ENCODE measurements at places on chromosomes 1 and 21.

- no peak for DNase-seq
Observed at GRCh38 chr21:16913010-16913409, 599.8 kb upstream of the CXADR start.

- no peak for DNase-seq
Observed at GRCh38 chr1:80926531-80926930, 874.2 kb upstream of the ADGRL2 start.

- no peak for DNase-seq
Observed at GRCh38 chr1:13586001-13586400, 2.4 kb downstream of the PDPN start.

GRCh38 chr1:114505148-114505561 lies 5.8 kb downstream of the TRIM33 start:
- DNase-seq: no peak

DNA sequence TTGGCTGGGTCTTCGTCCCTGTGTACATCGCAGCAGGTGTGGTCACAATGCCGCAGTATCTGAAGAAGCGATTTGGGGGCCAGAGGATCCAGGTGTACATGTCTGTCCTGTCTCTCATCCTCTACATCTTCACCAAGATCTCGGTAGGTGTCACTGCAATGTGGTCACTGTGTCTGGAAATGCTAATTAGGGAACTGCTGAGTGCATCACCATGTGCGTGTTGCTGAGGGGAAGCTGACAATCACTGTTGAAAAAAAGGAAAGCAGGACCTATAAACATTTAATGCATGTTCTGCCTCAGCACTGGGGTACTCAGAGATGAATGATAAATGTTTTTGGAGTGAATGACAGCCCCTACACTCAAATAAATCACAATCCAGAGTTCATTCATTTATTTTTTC lies 6.8 kb downstream of the SLC5A9 start:
- DNase-seq: no peak

- no peak for DNase-seq
Observed at GRCh38 chr1:91572044-91572443, 71.4 kb downstream of the CDC7 start.

DNA sequence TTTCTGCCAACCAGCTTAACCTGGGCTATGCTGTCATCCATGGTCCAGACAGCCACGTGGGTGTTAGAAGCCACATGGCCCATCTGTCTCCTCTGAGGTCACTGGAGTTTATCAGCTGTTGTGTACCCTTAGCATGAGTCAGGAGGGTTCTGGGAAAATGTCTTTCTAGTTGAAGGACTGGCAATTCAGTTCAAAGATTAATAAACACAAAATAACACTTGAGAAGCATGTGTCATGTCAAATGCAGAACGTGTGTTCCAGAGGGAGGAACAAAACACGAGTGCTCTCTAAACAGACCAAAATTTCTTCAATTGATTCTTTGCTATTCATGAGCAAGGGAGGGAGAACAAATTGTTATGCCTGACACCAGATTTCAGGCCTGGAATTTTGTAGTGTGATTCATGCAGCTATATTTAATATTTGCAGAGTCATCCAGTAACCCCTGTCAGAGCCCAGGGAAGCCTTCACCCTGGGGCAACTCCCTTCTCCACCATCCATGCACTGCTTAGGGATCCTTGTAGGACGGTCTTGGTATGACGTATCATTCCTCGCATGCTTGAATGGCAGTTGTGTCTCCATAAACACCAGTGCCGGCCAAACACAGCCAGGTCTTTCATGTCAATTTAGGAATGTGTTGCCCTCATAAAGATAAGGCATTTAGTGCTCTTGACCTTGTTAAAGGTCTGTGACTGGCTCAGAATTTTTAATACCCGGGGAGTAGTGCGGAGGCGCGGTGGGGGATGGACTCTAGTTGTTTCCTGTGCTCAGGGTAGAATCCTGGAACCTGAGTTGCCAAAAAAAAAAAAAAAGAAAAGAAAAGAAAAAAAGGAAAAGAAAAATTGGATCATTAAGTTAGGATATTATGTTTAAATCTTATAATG lies 27.7 kb upstream of the DYRK1A start:
- DNase-seq: no peak

DNA sequence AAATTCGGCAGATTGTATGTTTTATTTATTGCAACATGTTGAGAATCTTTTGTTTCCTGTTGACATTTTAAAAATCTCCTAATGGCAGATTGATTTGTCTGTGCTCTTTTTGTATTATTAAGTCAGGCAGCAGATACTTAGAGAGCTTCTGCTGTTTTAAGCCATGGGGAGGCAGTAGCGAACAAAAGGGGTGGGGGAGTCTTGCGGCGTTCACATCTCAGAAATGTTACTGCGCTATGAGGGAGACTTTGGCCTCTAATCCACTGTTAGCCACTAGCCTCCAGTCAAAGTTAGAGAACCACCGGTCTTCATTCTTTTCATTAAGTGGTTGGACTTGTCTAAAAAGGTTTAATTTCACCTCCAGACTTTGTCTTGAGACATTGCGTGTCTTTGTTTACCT lies 93.6 kb downstream of the DYRK1A start:
- no peak for DNase-seq

- DNase-seq: no peak
Observed at GRCh38 chr1:110153407-110153950, 3.2 kb downstream of the SLC6A17 start.

DNA sequence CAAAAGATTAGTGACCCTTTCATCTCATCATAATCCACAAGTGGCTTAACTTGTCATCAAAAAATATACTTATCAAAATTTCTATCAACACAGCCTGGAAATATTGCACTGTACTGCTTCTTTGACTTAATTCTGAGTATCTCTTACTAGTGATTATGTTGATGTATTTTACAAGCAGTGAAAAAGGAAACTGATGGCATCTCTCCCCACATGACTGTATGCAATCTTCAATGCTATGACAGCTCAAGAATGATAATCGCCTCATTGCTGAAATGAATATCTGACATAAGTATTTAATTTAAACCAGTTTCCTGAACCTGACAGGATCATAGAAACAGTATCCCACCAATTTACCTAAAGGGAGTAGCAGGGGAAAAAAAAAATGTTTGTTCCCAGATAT lies 79.5 kb downstream of the DPYD start:
- no peak for DNase-seq

DNA sequence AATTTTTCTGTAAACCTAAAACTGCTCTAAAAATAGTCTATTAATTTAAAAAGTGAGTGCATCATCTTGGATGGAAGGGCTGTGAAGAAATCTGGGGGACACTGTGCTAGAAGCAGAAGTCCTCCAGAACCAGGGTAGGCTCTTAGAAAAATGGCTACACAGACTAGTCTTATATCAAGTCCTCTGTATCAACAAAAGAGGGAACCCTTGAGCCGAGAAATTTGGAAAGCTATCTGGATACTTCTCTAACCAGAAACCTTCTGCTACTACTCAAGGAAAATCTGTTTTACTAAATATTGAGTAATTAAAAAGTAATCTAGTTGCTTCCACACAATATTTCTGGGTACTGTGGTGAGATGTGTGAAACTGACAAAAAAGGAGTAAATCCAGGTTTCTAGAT lies 92.1 kb downstream of the WDR3 start:
- no peak for DNase-seq

GRCh38 chr1:27868556-27868931 lies 3.8 kb upstream of the THEMIS2 start:
- DNase-seq: no peak

DNA sequence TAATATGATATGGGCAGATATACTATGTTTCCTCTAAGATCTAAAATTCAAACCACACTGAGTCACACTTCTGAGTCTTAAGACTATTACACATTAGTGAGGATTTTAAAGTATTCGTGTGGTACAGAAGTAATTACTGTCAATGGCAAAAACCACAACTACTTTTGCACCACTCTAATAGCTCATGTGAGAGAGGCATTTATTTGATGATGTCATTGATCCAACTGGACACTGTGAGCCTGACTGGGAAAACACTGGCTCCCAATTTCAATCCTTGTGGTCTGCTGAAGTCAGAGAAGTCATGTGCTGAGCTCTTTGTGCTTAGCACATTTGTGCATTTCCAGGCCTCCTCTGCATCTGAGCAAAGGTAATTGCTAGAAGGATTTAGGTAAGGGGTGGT lies 377.8 kb downstream of the USH2A start:
- DNase-seq: no peak

DNA sequence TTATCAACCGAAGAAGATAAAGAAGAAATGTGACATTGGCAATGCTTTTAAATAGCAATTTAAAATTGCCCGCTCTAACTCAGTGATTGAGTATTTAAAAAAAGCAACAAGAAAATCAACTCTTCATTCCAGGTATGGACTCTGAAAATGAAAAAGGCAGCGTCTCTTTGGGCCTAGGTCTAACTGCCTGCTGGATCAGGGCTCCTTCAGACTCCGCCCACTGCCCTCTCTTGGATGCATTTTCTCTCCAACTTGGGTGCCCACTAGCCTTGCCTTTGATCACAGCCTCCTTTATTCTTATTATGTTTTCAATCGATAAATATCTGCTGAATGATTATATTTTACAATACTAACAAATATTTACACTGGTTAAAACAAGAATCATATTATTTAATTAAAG lies 268.9 kb downstream of the MRPL39 start:
- DNase-seq: no peak

DNA sequence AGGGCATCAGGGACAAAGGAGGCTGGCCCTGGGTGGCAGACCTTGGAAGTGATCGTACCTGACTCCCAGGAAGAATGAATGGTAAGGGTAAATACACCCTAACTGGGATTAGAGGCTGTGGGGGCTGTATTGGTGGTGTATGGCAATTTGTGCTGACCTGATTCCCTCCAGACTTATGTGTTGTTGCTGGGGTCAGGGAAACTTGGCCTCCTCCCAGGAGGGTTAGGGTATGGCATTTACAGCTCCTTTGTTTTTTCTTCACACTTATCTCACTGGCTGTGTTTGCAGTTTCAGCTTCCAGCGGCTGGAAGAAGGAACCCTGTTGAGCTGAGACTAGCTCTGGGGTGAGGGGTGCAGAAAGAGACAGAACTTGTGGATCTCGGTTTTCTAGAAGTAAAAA lies 8.2 kb downstream of the VANGL1 start:
- DNase-seq: no peak

GRCh38 chr1:201405484-201405831 lies 6.3 kb upstream of the LAD1 start:
- no peak for DNase-seq

- DNase-seq: no peak
Observed at GRCh38 chr1:34794790-34795180, 2.0 kb downstream of the GJA4 start.

DNA sequence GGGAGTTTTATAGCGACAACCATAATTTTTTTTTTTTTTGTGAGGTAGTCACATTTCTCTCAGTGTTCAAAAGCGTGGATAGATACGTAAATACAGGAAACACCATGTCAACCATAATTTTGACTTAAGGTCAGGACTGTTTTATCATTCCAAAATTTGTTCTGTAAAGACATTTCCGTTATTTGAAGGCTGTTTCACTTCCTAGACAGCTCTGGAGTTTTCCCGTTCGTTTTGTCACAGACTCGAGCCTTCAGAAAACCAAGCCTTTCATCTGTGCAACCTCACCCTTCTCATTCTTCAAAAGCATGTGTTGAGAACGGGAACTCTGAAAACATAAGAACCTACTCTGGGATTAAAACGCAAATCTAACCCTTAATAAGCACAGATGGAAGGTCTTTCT lies 17.9 kb downstream of the SIM2 start:
- no peak for DNase-seq
